ENCODE measurements at places on chromosomes 12 and 14. TPM values are rescaled to one million over a fixed set of nuclear protein-coding genes. Genes with fewer than 3 reads are reported as not detected.

LAG3 gene
- total RNA-seq, result 2.2 TPM

PROX2 gene
- not detected for total RNA-seq

ACSM4 gene
- not detected for total RNA-seq

EIF2S3B gene
- not detected for total RNA-seq

KRT71 gene
- total RNA-seq, result not detected

TMEM253 gene
- total RNA-seq, result 2.4 TPM

SLC10A1 gene
- total RNA-seq, result not detected

ANKRD33 gene
- not detected for total RNA-seq
